ENCODE measurements at places on chromosomes 13 and 19. TPM values are rescaled to one million over a fixed set of nuclear protein-coding genes. Genes with fewer than 3 reads are reported as not detected.

The APC2 gene
- 2.0 TPM for polyA plus RNA-seq

The OR7A5 gene
- not detected for polyA plus RNA-seq

The SYT3 gene
- polyA plus RNA-seq, result 0.61 TPM

The IGLON5 gene
- 2.9 TPM for polyA plus RNA-seq

The TUBA3C gene
- polyA plus RNA-seq, result not detected

The SIRT6 gene
- 14.8 TPM for polyA plus RNA-seq

The CCNE1 gene
- polyA plus RNA-seq, result 8.5 TPM

The NXNL1 gene
- 0.28 TPM for polyA plus RNA-seq

The CFAP97D2 gene
- not detected for polyA plus RNA-seq

The ATP4A gene
- not detected for polyA plus RNA-seq

The CNFN gene
- 1.5 TPM for polyA plus RNA-seq

The RGS9BP gene
- polyA plus RNA-seq, result 0.27 TPM

The DMRTC2 gene
- polyA plus RNA-seq, result not detected

The CABP5 gene
- polyA plus RNA-seq, result not detected

The PEX11G gene
- 5.8 TPM for polyA plus RNA-seq

The HOOK2 gene
- 83.8 TPM for polyA plus RNA-seq

The ZNF546 gene
- polyA plus RNA-seq, result 12.0 TPM

The POSTN gene
- polyA plus RNA-seq, result 265 TPM

The TTYH1 gene
- polyA plus RNA-seq, result 10.2 TPM

The C19orf33 gene
- polyA plus RNA-seq, result 6.9 TPM

The MYBPC2 gene
- 1.9 TPM for polyA plus RNA-seq

The C1QTNF9B gene
- 0.85 TPM for polyA plus RNA-seq

The ZNF320 gene
- 49.8 TPM for polyA plus RNA-seq

The IGFL2 gene
- polyA plus RNA-seq, result not detected

The RUBCNL gene
- 1.9 TPM for polyA plus RNA-seq

The RFPL4AL1 gene
- polyA plus RNA-seq, result not detected

The CEACAM3 gene
- not detected for polyA plus RNA-seq

The CGB3 gene
- polyA plus RNA-seq, result not detected

The DNAJC3 gene
- polyA plus RNA-seq, result 41.4 TPM

The SYNE4 gene
- 13.1 TPM for polyA plus RNA-seq

The ZNF57 gene
- 5.9 TPM for polyA plus RNA-seq

The KIR2DL1 gene
- not detected for polyA plus RNA-seq

The UPF3A gene
- 94.2 TPM for polyA plus RNA-seq

The NOVA2 gene
- 4.7 TPM for polyA plus RNA-seq

The GARIN5A gene
- polyA plus RNA-seq, result 11.9 TPM

The KLK8 gene
- 2.5 TPM for polyA plus RNA-seq

The CBY2 gene
- polyA plus RNA-seq, result 0.65 TPM

The FDX2 gene
- polyA plus RNA-seq, result 16.2 TPM

The TEX29 gene
- 0.67 TPM for polyA plus RNA-seq

The TIMM50 gene
- 71.6 TPM for polyA plus RNA-seq

The CLEC17A gene
- polyA plus RNA-seq, result not detected

The SMAD9 gene
- polyA plus RNA-seq, result 29.3 TPM

The CCDC70 gene
- not detected for polyA plus RNA-seq

The FCAR gene
- polyA plus RNA-seq, result 0.38 TPM

The C19orf67 gene
- not detected for polyA plus RNA-seq

The NMRK2 gene
- polyA plus RNA-seq, result not detected

The CCDC106 gene
- polyA plus RNA-seq, result 28.1 TPM

The IL27RA gene
- 8.0 TPM for polyA plus RNA-seq

The SYNGR4 gene
- polyA plus RNA-seq, result 0.64 TPM

The CDK8 gene
- polyA plus RNA-seq, result 23.3 TPM

The SIGLEC8 gene
- polyA plus RNA-seq, result 0.07 TPM

Data from left renal cortex interstitium (tissue), 4 donors.